NCI-H1694 treated with DMSO at 0.1 percent for 48 hours (cell line): ENCODE measurements at places on chromosomes 4 and X.

DNA sequence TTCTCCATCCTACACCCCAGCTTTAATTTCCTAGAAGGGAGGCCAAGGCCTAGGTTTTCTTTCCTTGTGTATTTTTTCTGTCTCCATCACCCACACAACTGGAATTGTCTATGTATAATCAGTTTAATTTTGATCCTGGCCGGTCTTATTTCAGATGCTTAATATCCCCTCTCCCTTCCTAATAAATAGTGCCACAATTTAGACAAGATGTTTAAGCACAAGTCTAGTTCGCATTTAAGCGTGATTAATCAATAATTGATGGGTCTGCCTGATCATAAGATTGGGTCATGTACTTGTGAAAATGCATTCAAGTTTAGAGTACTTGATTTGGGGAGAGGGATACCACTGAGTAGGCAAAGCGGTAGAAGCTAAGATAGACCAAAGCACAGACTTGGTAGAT lies 2.4 kb downstream of the BMP2K start:
- DNase-seq: no peak

- no peak for DNase-seq
Observed at GRCh38 chrX:68721991-68722860, 74.8 kb downstream of the STARD8 start.

DNA sequence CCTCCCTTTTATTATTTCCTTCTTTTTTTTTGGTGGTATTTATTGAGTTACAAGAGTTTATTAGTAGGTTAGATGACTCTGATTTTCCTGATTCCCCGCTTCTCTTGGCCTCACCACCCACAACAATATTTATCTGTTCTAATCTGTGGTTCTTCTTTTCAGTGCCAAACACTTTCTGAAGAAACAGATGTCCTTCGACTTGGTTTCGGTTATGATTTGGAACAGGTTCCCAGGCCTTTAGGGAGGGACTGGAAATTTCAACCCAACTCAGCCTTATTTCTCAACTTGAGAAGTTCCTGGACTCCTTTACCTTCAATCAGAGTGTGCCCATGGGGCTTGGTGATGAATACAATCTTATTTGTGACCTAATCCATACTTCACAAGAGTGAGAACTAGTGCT lies 108.1 kb downstream of the UCHL1 start:
- no peak for DNase-seq

DNA sequence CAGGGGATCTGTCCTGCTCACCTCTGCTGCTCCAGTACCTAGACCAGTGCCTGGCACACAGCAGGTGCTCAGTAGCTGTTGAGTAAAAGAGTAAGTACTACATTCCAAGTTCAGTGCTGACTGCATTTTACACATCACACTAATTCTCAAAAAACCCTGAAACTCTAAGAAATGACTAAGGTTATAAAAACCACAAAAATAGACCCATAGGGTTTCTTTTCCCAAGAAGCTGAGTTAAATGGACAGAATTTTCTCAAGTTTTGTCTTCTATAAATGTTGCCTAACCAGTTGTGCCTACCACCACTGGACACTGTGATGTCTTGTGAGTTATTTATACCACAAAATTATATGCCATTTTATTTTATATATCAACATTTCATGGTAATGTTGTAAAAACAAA lies 78.9 kb upstream of the RXFP1 start:
- no peak for DNase-seq

DNA sequence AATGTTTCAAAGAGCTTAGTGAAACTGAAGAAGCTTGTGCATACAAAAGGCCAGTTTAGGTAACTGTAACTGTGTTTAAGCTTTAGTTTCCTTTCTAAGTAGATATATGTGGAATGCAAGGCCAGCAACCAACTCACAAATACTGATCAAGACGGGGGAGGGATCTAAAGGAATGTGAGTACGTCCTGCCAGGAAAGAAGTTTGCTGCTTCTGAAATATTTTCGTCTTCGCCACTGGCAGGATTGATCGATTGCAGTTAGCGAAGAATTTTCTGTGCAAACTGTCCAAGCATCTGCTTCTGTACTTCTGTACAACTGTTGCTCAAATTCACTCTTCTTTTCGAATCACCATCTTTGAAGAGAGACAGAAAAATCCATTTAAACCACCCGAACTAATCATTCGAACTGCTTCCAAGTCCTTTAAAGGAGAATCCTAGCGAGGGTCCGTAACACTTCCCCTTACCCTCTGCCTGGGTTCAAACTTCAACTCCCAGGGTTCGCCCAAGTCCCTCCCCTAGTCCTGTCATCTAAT lies 373 bp upstream of the INTS6L start:
- no peak for DNase-seq

DNA sequence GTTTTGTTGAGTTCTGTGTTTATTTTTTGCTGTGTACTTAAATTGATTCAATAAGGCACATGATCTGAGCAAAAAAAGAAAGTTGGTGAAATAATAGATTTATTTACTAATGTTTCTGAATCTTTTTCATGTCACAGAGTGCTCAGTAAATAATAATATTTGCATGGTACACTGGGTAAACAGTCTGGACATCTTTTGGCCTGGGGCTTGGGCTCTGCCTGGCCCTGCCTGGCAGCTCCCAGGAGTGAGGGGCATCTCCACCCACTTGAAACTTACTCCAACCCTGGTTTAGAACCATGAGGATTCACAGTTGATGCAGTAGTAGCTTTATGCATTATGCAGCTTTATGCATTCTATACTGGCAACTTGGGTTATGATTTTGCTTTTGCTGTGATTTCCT lies 124.2 kb upstream of the SLC4A4 start:
- DNase-seq: no peak

DNA sequence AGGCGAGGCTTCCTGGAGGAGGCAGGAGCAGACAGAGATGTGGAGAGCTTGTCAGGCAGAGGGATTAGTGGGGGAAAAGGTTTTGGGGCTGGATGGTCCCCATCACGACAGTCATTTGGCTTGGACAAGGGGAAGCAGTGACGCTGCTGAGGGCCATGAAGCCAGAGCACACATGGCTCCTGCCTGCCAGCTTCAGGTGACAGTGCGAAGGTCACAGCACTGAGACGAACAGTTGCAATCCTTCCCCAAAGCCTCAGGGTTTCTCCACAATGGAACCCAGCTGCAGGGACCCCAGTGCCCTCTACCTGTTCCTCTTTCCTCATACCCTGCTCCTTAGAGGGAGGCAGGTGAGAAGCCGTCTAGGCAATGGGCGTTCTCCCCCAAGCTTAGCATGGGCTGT lies 110.3 kb downstream of the DRD5 start:
- no peak for DNase-seq

DNA sequence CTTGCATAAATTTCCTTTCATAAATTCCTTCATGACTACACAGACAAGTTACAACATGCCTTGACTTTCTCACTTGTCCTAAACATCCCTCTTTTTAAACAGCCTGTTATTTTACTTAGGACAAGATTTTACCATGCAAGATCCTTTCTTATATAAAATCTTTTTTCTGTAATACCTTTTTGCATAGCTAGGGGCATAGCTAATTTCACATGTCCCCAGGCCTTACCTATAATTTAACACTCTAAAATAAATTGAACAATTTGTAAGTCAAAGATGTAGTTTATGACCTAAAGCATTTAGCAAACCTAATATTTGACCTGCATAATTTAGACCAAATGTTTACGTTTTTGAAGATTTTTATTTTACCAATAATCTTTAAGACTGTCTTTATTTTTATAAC lies 396.3 kb upstream of the FSTL5 start:
- no peak for DNase-seq

DNA sequence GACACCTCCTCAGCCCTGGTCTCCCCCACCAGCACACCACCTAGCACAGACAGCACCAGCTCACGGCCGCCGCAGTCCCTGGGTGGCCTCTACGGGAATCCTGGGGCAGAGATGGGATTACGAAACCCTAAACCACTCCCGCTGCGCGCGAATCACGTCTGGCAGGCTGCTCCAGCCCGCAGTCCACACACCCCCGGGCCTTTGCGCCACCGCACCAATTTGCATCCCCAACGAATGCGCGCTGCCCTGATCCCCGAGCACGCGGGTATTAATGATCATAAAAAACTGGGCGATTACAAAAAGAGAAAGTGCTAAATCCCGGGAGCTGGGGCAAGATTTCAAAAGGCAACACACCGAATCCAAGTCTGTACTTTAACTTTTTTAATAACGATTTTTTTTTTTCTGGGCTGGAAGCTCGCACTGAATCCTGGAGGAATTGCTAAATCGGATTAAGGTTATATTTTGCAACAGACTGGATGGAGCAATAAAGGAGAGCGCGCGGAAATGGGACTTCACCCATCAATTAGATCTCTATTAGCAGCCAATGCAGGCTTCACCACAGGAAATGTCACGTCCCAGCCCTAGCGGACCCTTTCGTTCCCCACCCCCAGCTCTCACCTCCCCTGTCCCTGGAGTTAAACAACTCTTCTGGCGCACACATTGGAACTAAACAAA lies 69.8 kb upstream of the TMEM33 start:
- DNase-seq: no peak
